Upper lobe of left lung (tissue), 6 donors: ENCODE measurements at places on chromosomes 4 and X. TPM values are rescaled to one million over a fixed set of nuclear protein-coding genes. Genes with fewer than 3 reads are reported as not detected.

- no peak overlapping the region for H3K27ac ChIP-seq
- no peak overlapping the region for H3K4me3 ChIP-seq
- H3K4me1 ChIP-seq, result no peaks in the 10 kb centered on the region
- no peaks in the 10 kb centered on the region for H3K27me3 ChIP-seq
- H3K36me3 ChIP-seq, result no peaks in the 10 kb centered on the region
Measured at GRCh38 chr4:98179951-98180350, 36.7 kb upstream of the STPG2 start.

GRCh38 chrX:133922390-133922771 is 63.0 kb downstream of the GPC3 start:
- H3K4me1 ChIP-seq, result no peaks in the 10 kb centered on the region
- DNase-seq, result no peak
- no peaks in the 10 kb centered on the region for H3K27me3 ChIP-seq
- no peak overlapping the region for H3K27ac ChIP-seq
- H3K36me3 ChIP-seq, result no peaks in the 10 kb centered on the region
- no peak overlapping the region for H3K4me3 ChIP-seq

DNA sequence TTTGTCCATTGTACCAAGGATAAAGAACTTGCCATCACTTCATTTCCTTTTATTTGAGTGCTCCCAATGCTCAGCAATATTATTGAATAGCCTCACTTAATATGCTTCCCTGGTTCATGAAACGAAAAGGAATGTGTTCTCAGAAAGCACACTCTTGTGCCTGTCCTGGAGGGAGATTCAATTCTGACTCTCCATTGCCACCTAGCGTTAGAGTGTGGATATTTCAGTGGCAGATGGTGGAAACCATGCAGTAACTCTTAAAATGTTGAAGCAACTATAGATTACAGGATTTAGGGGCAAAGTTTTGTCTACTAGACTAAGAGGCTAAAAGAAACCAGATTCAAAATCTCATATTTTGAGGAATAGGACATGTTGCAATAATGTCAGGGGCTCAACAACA is 36.0 kb downstream of the GAB3 start:
- no peak overlapping the region for H3K4me3 ChIP-seq
- peaks cover 7% of the 10 kb centered on the region for H3K36me3 ChIP-seq
- no peaks in the 10 kb centered on the region for H3K27me3 ChIP-seq

GRCh38 chrX:119273420-119274192 is 37.5 kb downstream of the PGRMC1 start:
- no peak overlapping the region for H3K27ac ChIP-seq
- no peak overlapping the region for H3K4me3 ChIP-seq
- no peaks in the 10 kb centered on the region for H3K4me1 ChIP-seq
- H3K36me3 ChIP-seq, result no peaks in the 10 kb centered on the region
- peak; percentile 31 for DNase-seq

DNA sequence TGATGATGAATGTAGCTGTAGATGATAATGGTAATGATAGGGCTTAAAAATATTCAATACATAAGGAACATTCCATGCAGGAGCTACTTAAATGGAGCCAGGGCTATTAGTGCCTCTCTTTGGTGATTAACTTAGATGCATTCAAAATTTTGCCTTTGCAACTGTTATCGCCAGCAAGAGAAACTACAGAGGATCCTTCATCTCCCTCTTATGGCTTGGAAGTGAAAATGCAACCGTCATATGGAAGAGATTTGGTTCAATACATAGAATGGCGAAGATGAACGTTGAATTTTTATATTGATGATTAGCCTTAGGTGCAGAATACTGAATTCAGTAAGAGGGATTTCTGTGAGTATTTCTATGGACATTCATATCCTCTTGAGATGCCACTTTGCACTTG is 134.5 kb upstream of the NLGN4X start:
- H3K4me3 ChIP-seq, result no peak overlapping the region
- H3K27ac ChIP-seq, result no peak overlapping the region
- no peaks in the 10 kb centered on the region for H3K4me1 ChIP-seq
- H3K36me3 ChIP-seq, result no peaks in the 10 kb centered on the region
- no peaks in the 10 kb centered on the region for H3K27me3 ChIP-seq

GRCh38 chr4:184805462-184806228 is 20.1 kb downstream of the ACSL1 start:
- no peaks in the 10 kb centered on the region for H3K36me3 ChIP-seq
- peak; percentile 94 for DNase-seq
- H3K27me3 ChIP-seq, result no peaks in the 10 kb centered on the region
- H3K4me1 ChIP-seq, result peaks cover 31% of the 10 kb centered on the region
- H3K4me3 ChIP-seq, result peak overlapping the region; percentile 38

Gene AADAT
- 7.2 TPM for total RNA-seq

Gene MXRA5
- total RNA-seq, result 1.5 TPM

Gene GLRB
- 3.2 TPM for total RNA-seq

Gene MBNL3
- total RNA-seq, result 20.7 TPM

Gene CDX4
- total RNA-seq, result not detected

Gene NIPAL1
- total RNA-seq, result 0.40 TPM
